ENCODE measurements at places on chromosomes 2 and 18.

DNA sequence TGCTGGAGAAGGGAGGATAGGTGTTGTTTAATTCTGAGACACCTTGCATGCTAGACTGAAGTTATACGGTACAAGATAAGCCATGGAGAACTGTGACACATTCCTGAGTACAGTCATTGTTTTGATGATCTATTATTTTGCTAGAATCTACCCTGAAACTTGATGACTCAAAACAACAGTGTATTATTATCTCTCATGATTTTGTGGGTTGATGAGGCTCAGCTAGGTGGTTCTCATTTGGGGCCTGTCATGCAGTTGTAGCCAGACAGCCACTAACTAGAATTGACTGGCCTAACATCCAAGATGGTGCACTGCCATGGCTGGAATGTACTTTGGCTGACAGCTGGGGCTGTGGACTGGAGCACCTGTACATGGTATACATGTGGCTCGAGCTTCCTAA, 5.4 kb upstream of the IL1R1 start:
- DNase-seq = no peak

GRCh38 chr2:66240286-66240685, 194.6 kb upstream of the MEIS1 start:
- DNase-seq = peak; percentile 10

DNA sequence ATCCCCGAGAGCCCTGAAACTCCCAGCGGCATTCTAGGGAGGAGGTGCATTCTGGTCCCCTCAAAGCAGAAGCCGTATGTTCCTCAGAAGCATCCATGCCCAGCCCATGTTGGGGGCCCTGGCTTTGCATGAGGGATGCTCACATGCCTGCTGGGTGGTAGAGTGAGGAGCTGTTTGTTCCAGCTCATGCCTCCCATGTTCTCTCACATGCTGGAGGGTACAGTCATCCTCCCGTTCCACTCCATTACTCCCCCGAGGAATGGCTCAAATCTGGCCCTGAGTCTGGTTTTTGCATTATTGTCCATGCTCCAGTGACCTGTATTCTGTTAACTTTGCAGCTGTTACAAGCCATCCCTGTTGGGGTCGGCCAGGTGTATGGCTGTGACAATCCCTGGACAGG, 24.1 kb downstream of the SLC14A2 start:
- DNase-seq = no peak

DNA sequence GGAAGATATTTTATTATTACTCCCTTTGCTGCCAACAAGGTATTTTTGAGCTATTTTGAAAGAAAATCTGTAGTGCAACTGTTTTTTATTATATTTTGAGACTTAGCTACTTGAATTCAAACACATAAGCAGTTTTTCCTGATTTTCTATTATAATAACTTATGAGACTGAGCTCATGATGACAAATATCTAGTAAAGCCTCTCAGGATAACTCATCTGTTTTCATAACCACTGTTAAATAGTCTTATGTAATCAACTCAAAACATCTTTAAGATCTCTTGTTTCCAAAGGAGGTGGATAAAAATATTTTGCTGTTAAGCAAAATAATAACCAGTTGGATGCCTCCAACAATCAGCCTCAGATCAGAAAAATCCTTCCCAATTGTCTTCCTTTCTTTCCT, 21.9 kb upstream of the PPP1CB start:
- DNase-seq = no peak

GRCh38 chr2:178811901-178812300, 4.7 kb upstream of the TTN start:
- no peak for DNase-seq

DNA sequence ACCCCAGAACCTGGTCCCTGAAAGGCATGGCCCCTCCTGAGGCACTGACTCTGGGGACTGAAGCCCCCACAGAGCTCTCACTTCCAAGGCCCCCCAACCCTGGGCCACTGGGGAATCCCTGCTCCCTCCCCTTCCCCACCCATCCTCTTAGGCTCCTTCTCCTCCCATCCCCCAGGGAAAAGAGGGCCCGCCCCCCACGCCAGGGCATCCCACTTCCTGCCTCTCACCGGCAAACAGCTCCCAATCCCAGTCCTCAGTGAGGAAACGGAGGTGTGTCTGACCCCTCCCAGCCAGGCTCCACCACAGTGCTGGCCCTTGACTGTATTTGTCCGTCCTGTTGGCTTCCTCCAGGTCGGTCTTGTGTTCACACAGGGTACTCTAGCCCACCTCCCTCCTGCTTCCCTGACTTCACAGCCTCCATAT, 35.0 kb upstream of the PTMA start:
- no peak for DNase-seq

DNA sequence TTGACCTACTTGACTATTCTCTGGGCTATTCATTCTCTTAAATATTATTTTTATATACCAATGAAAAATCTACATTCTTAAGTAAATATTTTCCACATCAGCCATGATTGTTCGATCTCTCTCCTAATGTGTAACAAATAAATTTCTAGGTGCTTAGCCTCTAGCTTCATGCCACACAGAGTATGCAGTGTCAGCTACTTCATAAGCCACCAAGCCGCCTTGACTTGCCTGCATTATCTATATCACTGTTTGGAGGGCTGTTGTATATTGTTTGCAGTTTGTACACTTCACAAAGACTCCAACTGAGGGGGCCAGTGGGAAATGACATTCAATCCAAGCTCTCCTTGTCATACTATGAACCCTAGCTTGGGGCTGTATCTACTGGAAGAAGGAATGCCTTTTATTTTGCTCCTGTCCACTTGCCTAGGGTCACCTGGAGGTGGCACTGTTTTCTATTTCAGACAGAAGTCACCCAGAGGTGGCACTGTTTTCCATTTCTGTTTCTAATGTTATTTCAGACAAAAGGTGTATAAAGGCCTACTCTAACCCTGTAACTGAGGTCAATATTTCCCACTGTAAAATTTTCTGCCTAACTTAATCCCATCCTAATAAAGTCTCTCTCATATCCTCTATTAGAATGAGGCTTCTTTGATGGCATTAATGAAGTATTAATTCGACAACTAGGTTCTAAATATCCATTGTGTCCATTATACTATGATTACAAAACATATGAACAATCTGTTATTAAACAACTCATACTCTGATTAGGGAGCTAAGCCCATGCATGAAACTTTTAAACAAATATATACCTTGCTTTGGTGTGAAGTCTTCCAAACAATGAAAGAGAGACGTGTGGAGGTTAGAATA, 36.4 kb downstream of the COL5A2 start:
- DNase-seq = no peak

DNA sequence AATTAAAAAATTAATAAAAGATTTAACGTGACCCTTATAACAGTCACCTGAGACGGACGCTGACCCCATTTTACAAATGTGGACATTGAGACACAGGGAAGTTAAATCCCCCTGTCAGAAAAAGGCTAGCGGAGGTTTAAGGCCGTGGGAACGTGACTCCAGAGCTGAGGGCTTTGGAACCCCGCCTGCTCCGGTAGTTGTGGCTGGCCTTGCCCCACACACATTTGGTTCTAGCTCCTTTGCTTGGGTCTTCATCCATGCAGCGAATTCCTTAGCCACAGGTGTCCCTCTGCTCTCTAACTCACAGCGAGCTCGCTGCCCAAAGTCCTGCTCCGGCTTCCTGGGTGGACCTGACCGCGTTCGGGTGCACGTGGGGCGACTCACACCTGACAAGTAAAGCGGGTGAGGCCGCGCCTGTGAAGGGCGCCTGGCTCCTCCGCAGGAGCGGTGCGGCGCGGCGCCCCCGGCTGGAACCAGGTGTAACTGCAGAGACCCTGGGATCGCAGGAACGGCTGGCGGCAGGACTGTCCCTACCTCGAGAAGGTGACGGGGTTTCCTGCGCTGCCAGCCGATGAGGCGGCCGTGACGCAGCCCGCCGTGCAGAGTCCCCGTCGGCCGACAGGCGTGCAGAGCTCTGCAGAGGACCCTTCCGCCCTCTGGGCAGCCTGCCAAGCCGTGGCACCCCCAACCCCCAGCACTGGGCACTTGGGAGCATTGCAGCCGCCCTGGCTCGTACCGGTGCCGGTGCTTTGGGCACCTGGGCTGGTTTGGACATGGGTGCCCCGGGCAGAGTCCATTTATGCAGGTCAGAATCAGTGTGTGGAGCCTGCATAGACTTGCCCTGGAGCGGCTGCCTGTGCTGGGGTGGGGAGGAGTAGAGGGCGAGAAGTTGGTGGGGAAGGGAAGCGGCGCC, 2.4 kb upstream of the PROC start:
- peak; percentile 80 for DNase-seq

DNA sequence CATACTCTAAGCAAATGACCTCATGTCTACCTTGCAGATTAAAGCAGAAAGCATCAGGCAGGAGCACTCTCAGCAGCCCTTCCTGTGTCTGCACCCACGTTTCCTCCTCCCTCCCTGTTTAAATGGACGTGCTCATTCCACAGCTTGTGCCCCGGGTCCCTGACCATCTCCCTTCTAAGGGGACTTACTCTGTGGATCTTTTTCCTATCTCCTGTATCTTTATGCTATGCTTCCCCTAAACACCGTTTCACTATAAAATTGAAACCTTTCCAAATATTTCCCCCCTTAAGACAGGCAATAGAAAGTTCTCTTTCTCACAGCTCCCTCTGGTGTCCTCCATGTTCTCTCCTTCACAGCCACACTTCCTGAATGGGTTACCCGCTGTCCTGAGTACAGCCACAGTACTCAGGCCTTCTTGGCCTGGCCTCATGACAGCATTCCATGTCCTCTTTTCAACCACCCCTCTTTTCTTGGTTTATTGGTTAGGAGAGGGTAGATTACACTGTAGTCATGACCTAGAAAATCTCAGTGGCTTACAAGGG, 41.1 kb downstream of the TMEM185B start:
- DNase-seq = no peak

GRCh38 chr2:39593439-39594393, 72.0 kb upstream of the TMEM178A start:
- peak; percentile 52 for DNase-seq

- DNase-seq = no peak
Observed at GRCh38 chr18:24876266-24876665, 415.8 kb downstream of the HRH4 start.

DNA sequence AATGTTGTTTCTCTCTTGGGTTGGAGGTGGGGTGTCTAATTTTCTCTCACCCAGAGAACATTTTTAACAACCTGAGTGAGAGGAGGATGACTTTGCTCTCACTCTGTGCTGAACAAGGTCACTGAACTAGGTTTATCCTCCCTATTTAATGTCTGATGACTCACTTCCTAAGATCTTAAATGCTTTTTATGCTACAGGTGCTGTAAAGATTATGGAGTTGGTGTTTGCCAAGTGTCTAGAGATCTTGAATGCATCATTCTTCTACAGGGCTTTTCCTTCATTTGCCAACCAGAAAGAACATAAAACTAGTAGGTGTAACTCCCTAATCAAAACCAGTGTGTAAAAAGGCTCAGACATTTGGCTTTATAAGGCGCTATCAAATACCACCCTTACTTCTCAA, 350.5 kb upstream of the ETAA1 start:
- no peak for DNase-seq

GRCh38 chr2:16638946-16639345, 26.7 kb downstream of the CYRIA start:
- DNase-seq = no peak

DNA sequence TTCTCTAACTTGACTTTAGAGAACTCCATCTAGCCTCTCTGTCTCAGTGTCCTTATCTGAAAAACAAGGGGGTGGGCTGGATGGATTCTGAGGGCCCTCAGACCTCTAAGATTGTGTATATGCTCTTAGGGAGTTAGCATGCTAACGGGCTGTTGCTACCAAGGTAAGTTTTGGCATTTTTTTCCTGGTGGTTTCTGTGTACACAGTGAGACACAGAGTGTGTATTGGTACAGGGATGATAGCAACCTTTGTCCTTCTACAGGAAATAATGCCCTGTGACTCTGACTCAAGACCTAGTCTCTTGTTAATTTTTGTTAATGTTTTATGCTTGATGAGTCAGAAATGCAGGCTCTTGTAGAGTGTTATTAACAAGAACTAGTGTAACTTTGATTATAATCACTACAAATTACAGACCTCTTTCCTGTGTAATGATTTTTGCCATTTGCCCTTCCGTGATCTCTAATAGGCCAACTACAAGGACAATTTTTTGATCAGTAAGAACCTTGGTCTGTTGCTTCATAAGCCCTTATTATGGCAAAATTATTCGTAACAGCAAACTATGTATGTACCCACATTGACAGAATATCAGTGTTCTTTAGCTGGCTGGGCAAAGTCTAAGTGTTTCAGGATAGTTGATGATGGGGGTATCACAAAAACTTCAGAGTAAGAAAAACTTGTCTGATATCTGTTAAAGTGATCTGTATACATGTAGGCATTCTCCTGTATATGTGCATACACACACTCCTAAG, 89.7 kb downstream of the SPTBN1 start:
- DNase-seq = no peak

DNA sequence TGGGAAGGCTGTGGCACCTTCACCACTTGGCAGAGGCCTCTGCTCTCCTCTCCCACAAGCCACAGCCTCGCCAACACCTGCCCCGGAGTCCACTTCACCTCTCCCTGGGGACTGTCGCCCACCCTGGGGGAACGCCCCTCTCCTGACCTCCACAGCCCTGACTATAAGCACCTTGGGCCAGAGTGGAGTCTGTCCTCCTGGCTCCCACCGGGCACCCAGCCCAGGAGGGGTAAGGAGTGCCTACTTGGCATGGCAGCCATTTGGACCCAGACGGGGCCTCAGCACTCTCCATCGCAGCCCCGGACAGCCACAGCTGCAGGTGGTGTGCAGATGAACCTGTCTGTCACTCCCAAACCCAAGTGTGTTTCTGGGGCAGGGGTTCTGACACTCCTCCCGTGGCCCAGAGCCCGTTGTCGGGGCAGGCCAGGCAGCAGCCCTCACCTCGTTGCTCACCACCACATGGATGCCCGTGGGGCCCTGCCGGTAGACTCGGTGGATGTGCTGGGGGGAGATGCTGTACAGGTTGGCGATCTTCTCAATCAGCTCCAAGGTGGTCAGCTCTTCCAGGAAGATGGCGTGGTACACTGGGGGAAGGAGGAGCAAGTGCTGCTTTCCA, 53.5 kb downstream of the TFCP2L1 start:
- DNase-seq = no peak

DNA sequence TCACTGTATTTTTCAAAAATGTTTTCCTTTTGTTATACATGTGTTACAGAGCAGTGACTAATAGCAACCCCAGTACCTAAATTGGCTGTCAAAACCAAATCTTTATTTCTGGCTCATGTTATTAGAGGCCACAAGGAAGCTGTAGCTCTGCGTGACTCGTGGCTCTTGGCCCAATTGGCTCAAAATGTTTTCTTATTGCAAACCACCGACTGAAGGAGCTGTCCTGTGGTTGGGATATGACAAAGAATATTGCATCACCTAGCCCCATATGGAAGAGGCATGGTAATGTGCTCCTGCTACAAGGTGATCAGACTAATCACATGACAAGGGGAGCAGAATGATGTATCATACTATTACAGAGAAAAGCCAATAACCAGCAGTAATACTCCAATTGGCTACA, 1058.5 kb downstream of the CBLN2 start:
- DNase-seq = no peak

- no peak for DNase-seq
Observed at GRCh38 chr2:198441901-198442300, 637.5 kb downstream of the PLCL1 start.

Measured in retina (tissue), 1 donor.